ENCODE measurements at places on chromosomes 5 and 9.

- no peak for DNase-seq
Measured at GRCh38 chr5:127409246-127409917, 108.1 kb upstream of the PRRC1 start.

GRCh38 chr5:5885782-5886181 lies 463.3 kb downstream of the ICE1 start:
- no peak for DNase-seq

GRCh38 chr9:84597131-84597530 lies 72.4 kb upstream of the NTRK2 start:
- no peak for DNase-seq

DNA sequence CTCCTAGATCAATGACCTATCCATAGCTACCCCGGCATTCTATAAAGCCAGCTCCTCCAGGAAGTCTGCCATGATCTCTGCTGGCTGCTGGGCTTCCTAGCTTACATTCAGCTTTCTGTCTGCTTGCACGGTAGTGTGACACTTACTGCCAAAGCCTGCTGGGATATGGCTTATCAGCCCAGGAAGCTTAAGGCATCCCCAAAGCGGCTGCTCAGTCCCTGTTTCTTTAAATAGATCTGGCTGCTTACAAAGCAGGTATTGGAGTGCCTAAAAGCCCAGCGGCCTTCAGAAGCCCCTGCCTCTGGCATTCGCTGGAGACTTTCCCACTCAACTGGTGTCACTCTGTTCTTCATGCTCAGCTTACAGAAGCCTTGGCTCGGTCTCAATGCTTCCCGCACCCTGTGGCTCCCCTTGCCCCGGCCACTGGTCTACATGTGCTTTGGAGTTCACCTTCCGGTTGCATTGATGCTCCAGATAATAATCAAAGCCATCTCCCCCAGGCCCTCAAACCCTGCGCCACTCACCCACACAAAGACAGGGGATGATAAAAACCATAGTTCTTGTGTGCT lies 31.3 kb upstream of the STRBP start:
- DNase-seq: no peak

DNA sequence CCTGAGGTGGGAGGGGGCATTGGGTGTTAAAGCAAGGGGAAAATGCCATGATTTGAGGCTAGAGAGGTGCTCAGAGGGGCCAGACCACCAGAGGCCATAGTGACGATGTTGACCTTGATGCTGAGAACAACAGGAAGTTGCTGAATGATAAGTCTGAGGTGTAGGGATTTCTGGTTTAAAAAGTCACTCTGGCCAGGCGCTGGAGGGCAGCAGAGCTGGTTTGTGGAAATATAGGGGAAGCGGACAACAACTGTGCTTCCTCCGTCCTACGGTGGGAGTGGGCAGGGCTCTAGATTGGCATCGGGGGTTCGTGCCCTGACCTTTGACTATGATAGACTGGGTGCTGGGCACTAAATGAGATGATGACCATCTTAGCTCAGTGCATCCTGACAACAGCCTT lies 44.7 kb downstream of the STOM start:
- no peak for DNase-seq

GRCh38 chr5:167843881-167844572 lies 447.4 kb upstream of the WWC1 start:
- no peak for DNase-seq

DNA sequence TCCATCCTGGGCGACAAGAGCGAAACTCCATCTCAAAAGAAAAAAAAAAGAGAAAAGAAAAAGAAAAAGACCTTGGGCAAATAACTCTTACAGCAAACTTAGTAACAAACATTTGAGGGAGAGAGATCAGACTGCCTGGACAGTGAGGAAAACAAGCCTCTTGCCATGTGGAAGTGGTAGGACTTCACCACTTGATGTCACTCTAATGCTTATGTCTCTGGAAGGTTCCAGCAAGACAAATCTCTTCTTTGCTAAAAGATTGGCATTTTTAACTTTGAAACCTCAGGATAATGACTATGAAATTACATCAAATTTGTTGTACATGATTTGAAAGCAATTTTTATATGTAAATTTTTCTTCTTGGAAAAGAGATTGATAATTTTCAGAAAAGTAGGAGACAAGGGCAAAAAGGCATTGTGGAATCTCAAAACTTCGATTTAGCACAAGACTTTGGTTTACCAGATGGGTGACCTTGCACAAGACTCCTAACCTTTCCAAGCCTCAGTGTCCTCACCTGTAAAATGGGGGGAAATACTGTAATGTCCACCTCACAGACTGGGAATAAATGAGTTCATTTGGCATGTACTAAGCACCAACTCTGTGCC lies 5.4 kb downstream of the ACTL7B start:
- DNase-seq: no peak

- no peak for DNase-seq
Measured at GRCh38 chr5:176371621-176372539, 6.6 kb downstream of the ARL10 start.

GRCh38 chr9:106310782-106311181 lies 552.2 kb upstream of the ZNF462 start:
- no peak for DNase-seq

- no peak for DNase-seq
Measured at GRCh38 chr9:115296831-115297565, 179.0 kb upstream of the TNC start.

- DNase-seq: no peak
Measured at GRCh38 chr9:127526655-127527559, 75.6 kb downstream of the LRSAM1 start.

DNA sequence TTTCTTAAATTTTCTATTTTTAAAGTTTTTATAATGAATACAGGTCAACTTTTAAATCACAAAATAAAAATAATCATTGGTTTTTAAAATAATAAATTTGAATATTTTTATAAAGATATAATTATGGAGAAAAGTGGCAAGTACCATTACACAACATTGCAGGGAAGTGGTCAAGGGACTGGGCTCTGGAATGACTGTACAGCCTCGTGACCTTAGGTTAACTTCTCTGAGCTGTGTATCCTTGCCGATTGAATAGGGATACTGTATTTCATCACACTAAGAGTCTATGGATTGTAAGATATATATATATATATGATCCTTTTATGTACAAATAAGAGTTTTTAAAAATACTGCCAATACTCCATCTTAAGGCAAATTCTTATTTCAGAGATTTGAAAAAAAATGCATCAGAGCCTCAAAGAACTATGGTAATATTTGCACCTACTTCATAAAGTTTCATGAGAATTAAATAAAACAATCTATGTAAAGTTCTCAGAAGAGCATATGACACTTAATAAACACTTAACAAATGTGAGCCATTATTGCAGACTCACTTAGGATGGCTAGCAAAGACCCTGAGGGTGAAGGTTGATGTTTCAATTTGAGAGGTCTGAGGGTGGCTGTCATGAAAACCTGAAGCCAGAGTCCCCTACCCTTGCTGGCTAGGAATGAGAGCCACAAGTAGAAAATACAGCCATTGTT lies 136.5 kb downstream of the CCDC192 start:
- no peak for DNase-seq

DNA sequence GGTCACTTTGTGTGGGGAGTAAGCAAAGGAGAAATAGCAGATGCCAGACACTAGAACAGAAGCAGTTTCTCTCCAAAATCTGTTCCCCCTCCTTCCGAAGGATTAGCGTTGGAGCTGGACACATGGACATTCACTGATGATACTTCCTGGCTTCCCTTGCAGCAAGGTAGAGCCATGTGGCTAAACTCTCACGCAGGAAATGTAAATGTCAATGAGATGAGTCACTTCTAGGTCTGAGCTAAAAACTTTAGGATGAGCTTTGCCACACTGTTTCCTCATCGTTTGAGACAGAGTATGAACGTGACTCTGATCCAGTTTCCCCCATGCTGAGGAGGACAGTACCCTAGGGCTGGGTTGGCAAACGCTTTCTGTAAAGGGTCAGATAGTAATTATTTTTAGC lies 5.1 kb downstream of the BHMT2 start:
- DNase-seq: no peak

GRCh38 chr5:178674334-178674733 lies 47.5 kb upstream of the CLK4 start:
- DNase-seq: no peak

DNA sequence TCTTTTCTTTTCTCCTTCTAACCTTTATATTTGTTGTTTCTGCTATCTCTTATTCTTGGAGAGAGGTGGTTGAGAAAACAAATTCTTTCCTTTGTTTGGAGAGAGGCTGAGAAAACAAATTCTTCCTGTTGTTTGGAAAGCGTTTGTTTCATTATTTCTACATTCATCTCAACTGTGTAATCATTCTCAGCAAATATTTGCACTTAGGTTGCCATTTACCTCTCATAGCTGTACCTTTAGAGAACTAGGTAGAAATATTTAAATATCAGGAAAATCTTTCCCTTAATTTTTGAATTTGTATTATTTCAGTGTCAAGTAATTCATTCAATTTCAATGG lies 1824.4 kb upstream of the CDH9 start:
- no peak for DNase-seq

- DNase-seq: no peak
Measured at GRCh38 chr5:107538805-107539445, 131.8 kb downstream of the EFNA5 start.

- DNase-seq: no peak
Measured at GRCh38 chr5:73654819-73655318, 28.9 kb downstream of the ARHGEF28 start.

DNA sequence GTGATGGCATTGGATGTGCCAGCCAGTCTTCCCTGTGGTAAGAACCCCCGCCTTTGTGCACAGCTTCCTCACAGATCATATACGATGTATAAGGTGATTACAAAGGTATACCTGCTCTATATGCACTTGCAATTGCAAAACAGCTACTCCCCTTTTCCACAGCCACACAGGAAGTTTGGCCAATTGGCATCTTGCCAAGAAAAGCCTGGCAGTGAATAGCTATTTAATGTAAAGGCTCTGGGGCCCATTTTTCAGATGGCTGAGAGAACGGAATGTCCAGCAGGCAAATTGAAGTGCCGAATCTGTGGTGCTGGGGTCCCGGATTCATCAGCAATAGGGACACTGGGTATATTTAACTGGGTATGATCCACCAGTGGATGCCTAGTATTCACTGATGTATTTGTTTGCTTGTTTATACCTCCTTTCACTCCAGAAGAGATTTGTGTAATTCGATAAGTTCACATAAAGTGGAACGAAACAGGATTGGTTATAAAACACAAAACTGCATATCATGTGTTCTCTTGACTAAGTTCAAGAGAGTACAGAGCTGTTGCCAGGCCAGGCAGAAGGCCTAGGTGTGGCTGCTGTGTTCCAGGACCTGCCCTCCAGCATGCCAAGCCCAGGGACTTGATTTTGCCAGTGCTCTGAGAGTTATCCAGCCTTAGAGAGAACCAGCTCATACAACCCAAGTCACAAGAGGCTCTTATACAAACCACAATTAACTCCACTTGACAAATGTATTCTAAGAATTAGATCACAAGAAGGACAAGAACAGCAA lies 27.7 kb upstream of the GABRP start:
- no peak for DNase-seq

GRCh38 chr5:109865637-109866036 lies 175.9 kb downstream of the MAN2A1 start:
- DNase-seq: no peak

DNA sequence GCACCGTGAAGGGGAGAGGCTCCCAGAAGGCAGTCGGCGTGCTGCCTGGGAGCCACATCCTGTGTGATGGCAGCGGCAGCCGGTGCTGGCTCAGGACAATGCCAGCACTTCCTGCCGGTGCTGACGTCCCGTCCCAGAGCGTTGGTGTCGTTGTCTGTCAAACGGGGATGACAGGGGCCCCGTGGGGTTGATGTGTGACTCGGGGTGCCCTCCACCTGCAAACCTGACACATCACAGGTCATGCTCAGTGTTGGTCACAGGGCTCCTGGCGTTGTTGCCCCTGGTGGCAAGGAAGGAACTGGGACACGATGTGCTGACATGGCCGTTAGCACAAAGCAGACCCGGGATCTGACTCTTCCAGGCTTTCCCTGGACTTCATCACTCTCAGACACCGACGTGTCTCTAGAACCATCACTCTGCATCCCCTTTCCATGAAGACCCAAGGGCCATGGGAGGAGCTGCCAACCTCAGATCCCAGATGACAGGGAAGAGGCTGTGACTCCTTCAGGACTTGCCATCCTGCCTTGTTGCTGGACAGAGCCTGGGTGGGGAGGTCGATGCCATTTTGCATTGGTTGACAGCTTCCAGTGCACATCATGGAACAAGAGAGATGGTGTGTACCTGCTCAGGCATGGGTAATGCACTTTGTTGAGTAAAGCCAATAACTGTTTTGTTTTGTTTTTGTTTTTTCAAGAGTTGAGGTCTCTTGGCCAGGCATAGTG lies 21.5 kb downstream of the PLPP7 start:
- DNase-seq: no peak

DNA sequence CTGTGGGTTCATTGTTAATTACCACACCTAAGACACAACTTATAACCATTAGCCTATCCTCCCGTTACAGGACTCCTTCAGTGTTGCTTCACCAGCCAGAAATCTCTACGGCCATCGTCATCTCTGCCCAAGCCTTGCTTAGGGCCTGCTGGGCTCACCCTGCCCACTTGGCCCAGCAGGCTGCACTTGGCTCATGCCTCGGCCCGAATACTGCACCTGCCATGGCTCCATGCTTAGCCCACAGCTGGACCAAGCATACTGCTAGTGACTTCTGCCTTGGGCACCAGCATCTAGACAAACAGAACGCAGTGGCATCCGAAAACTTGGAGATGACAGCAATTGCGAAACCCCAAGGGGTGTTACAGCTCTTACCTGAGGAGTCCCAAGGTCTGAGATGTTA lies 2336.0 kb upstream of the ACO1 start:
- DNase-seq: no peak

GRCh38 chr9:134965851-134966250 lies 48.1 kb upstream of the FCN1 start:
- DNase-seq: no peak

- no peak for DNase-seq
Measured at GRCh38 chr5:2529371-2530092, 221.9 kb downstream of the IRX2 start.

DNA sequence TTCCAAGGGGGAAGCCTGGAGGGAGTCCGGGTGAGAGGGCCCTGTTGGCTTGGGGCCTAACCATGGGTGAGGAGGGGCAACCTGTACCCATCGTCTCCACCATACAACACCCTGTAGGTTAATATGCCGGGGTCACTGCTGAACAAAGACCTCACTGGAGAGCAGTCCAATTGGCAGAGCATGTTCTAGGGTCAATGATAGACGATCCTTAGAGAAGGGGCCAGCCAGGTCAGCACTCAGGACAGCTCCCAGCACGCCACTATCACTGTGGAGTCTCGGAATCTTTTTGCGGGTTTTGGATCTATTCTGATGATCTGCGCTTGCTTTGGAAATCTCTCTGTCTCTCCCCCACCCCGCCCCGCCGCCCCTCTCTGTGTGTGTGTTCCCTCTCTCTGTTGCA lies 218.4 kb upstream of the MVB12B start:
- DNase-seq: no peak

Measured in tibial artery (tissue), 4 donors.